NCI-H1092 (cell line): ENCODE measurements at places on chromosomes 16 and 17.
A peak's percentile ranks its signal among the peaks of the same experiment; 100 is the strongest.

GRCh38 chr17:37742762-37743611 lies 1.9 kb downstream of the HNF1B start:
- DNase-seq = no peak

DNA sequence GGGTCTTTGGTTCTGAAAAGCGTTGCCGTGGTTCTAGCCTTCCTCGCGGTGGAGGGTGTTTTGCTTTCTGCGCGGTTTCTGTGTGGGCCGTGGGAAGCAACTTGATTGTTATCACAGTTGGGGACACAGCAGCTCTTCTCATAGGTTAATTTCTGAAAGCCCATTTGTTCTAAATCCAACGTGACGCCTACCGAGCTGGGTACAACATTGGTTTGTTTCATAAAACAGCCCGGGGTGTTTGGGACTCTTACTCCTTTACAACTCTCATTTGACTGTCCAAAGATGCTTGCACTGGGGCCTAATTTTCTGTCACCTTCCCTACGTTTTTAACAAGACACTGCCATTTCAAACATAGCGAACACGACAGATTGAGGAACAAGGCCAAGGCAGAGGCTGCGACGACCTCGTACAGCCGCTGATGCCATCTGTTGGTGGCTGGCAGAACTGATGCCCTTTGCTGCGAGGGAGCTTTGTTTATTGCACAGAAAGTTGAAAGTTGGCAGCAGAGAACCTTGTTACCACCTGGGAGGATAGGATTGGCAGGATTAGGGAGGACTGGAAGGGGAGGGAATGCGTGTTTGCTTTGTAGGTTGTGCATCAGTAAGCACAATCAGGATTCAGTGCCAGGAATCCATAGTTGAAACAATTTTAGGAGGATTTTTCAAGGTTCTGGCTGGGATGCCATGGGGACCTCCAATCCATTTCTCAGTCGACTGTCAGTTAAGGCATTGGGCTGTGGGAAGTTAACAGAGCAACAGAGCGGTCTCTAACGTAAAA lies 98.3 kb downstream of the PITPNC1 start:
- DNase-seq = peak; percentile 80

DNA sequence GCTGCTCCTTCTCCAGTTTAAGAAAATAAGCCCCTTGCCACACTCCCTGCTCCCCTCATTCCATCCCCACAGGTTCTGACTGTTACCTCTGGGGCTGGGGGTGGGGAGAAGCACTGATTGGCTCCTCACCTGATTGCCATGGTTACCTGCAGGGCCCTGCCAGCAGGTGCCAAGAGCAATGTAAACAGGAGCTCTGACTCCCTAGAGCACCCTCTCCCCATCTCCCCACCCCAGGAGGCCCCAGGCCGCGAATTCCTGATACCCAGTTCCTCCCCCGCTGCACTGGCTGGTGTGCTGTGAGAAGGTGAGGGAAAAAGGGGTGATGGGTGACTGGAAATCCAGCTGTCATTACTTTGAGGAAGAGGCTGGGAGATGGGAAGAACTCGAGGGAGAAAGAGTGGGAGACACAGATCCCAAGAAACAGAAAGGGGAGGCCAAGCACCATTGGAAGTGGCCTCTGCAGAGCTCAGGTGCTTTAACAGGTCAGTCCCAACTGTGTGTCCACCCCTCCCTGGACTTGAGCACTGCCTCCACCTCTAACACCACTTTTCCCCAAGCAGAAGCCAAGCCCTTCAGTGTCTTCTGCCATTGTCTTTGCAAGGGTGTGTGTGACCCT lies 4.5 kb downstream of the PCGF2 start:
- peak; percentile 40 for DNase-seq

DNA sequence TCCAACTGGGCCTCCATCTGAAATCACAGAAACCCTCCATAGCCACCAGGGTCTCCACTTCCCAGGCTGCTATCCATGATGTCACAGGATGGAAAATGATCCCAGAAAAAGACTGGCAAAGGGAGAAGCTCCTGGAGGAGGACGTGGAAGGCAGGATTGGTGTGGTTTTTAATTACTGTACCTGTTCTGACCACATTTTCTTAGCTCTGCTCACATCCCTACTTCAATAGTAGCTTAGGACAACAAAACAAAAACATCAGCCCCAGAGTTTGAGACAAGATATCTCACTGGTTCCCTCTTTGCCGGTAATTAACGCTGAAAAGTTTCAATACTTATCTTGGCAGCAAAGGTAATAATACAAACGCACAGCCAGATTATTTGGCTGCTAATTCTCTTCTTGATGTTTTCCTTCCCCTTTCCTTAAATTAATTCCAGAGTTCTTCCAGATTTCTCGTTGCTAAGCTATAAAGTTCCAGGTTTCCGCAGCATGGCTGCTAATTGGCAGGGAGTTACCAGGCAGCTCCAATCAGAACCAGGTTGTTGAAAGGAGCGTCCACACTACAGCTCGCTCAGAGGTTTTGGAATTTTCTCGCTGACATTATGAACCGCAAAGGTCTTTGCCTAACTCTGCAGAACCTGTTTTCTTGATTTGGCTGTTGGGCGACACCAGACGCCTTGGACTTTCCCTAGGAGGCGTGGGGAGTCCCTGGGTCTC lies 263.4 kb downstream of the MRTFB start:
- no peak for DNase-seq

DNA sequence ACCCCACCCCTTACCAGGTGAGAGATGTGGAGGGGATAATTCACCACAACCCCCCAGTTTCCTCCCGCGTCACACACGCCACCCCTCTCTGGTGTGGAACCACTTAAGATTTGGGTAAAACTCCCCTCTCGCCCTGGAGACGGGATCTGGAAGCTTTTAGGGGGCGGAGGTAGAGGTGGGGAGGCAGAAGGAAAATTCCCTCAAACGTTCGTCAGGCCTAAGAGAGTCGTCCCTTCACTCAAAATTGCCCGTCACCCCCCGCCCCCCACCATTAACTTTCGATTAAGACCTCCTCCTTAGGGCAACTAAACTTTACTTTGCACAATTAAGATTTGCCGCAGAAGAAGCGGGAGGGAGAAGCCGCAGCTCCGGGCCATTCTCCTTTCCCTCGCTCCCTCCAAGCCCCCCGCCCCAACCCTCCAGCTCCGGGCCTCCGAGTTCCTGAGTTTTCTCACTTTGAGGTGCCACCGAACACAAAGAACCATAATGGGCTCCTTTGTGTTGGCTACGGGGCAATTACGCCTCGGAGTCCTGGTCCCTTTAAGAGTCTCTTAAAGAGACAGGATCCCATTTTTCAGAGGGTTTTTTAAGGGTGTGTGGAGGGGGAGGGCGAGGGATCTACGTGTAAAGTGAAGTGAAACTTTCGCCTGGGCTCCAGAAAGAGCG lies 985 bp upstream of the FZD2 start:
- DNase-seq = no peak

GRCh38 chr17:29383686-29384085 lies 6.5 kb upstream of the TAOK1 start:
- DNase-seq = no peak
